Eye (tissue), 1 donor: ENCODE measurements at places on chromosomes 16 and 17.

DNA sequence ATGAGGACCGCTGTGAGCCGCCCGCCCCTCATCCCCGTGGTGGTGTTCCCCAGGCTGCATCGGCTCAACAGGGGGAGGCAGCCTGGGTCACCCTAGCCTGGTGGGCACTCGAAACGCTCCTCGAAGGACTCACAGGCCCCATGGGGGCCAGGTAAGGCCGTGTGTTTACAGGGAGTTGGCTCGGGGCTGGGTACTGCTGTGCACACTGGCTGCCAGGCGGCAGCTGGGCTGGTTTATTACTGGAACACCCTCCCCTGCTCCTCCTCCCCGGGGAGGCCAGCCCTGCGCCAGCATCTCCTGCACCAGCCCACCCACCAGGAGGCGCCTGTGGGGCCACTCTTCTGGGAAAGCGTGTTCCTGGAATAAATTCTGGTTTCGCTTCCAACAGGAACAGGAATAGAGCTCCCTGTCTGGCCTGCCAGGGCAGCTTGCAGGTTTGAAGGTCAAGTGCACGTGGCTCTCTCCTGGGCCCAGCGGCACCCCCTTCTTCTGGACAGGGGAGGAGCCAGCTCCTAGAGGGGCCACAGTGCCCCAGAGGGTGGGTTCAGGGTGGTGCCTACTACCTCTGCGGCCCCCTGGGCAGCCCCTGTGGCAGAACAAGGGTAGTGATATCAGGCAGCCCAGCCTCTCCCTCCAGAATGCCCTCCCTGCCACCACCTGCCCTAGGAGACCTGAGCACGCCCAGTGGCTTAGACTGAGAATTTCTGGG lies 11.3 kb downstream of the MCRIP1 start:
- no peak for DNase-seq

DNA sequence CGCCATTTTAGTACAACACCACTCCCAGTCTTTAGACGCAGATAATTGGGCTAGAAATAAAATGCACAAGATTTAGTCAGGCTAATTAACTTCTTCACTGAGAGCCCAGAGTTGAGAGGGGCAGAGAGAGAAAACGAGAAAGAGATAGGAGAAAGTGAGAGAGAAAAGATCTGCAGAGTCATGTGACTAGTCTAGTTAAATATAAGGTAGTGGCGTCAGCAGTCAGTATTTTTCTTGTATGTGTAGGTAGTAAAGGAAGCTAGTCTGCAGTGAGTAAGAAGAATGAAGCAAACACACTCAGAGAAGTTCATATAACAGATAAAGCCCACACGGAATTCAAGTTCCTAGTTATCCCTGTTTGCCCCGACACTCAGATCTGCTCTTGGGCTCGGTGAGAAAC lies 392.6 kb upstream of the ERCC4 start:
- no peak for DNase-seq

GRCh38 chr16:4687416-4687815 lies 5.9 kb upstream of the NUDT16L1 start:
- no peak for DNase-seq

- no peak for DNase-seq
Observed at GRCh38 chr16:84379008-84379708, 10.8 kb downstream of the ATP2C2 start.

DNA sequence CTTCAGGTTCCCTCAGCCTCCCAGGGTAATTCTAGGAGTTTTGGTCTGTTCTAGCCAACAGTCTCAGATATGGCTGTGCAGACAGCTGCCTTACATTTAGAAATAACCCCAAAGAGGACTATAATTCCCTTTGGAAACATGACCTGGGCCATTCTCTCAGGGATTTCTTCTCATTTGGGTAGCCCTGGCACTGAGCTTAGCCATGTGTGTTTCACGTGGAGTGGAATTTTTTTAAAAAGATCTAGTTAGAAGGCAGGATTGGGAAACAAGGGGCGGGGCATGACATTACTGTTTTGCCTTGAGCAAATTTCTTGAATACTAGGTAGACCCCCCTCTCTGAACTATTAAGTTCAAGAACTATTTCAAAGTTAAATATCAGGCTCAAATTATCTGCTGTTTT lies 29.6 kb upstream of the MRC2 start:
- no peak for DNase-seq

DNA sequence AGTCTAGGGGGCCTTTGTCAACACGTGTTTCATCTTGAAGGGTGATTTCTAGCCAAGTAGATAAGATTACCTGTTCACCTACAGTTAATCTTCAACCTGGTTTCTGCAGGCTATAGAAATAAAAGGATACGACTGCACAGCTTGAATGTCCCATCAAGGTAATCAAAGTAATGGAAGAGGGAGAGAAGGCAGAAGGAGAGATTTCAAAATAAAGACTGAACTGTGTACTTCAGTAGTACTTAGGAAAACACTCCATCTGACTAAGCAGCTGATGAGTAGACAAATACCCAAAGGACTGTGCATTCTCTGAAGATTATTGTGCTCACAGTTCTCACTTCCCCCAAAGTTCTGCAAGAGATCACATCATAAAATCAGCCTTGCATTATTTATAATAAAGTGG lies 5.8 kb upstream of the RFFL start:
- DNase-seq = no peak

DNA sequence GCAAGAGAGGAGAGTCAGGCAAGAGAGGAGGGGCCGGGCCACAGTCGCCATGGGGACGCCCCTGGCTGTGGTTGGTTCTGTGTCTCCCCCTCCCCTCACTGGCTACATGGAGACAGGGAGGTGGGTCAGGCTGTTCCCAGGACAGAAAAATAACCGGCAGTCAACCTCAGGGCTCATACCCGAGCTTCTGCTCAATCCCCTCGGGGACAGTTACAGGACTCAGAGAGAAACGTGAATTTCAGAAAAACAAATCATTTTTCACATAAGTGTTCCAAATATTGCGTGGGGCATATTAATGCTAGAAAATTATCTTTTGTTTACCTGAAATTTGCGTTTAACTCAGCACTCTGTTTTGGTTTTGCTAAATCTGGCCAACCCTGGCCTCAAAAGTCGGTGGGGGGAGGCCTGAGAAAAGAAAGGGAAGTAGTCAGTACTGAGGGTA lies 22.2 kb upstream of the CPSF4L start:
- peak; percentile 85 for DNase-seq
